ENCODE measurements at places on chromosomes 13 and 19. TPM values are rescaled to one million over a fixed set of nuclear protein-coding genes. Genes with fewer than 3 reads are reported as not detected.

- no peak for DNase-seq
- H3K27me3 ChIP-seq: no peaks in the 10 kb centered on the region
- no peak overlapping the region for H3K4me3 ChIP-seq
- no peaks in the 10 kb centered on the region for H3K4me1 ChIP-seq
- H3K36me3 ChIP-seq: no peaks in the 10 kb centered on the region
Measured at GRCh38 chr13:35600137-35600536, 123.6 kb upstream of the MAB21L1 start.

GRCh38 chr13:99686944-99687411 lies 185.7 kb downstream of the TM9SF2 start:
- no peak overlapping the region for H3K27ac ChIP-seq
- no peaks in the 10 kb centered on the region for H3K36me3 ChIP-seq
- H3K4me3 ChIP-seq: no peak overlapping the region

- DNase-seq: peak; percentile 81
- H3K36me3 ChIP-seq: peaks cover 40% of the 10 kb centered on the region
- H3K27me3 ChIP-seq: no peaks in the 10 kb centered on the region
- peaks cover 67% of the 10 kb centered on the region for H3K4me1 ChIP-seq
- no peak overlapping the region for H3K4me3 ChIP-seq
Measured at GRCh38 chr19:49553451-49554271, 25.9 kb downstream of the RCN3 start.

- no peak overlapping the region for H3K27ac ChIP-seq
- DNase-seq: peak; percentile 4
- no peaks in the 10 kb centered on the region for H3K36me3 ChIP-seq
- no peaks in the 10 kb centered on the region for H3K27me3 ChIP-seq
Measured at GRCh38 chr13:99393791-99394735, 86.9 kb upstream of the GPR183 start.

GRCh38 chr13:36907821-36908220 lies 12.2 kb downstream of the SMAD9 start:
- H3K36me3 ChIP-seq: no peaks in the 10 kb centered on the region
- no peaks in the 10 kb centered on the region for H3K4me1 ChIP-seq
- no peak for DNase-seq
- H3K27me3 ChIP-seq: peaks cover 17% of the 10 kb centered on the region
- H3K4me3 ChIP-seq: no peak overlapping the region

- peaks cover 9% of the 10 kb centered on the region for H3K36me3 ChIP-seq
- no peak for DNase-seq
- H3K27ac ChIP-seq: no peak overlapping the region
- H3K27me3 ChIP-seq: no peaks in the 10 kb centered on the region
Measured at GRCh38 chr19:38304352-38304865, 358 bp downstream of the C19orf33 start.

- H3K36me3 ChIP-seq: no peaks in the 10 kb centered on the region
- H3K27me3 ChIP-seq: no peaks in the 10 kb centered on the region
- no peaks in the 10 kb centered on the region for H3K4me1 ChIP-seq
- H3K27ac ChIP-seq: no peak overlapping the region
- DNase-seq: no peak
Measured at GRCh38 chr19:21691661-21692060, 75.7 kb downstream of the ZNF100 start.

- H3K4me3 ChIP-seq: no peak overlapping the region
- peaks cover 16% of the 10 kb centered on the region for H3K4me1 ChIP-seq
- DNase-seq: peak; percentile 45
- H3K27ac ChIP-seq: no peak overlapping the region
- H3K27me3 ChIP-seq: peaks cover 13% of the 10 kb centered on the region
Measured at GRCh38 chr19:14786421-14786851, 8.1 kb upstream of the ADGRE2 start.

DNA sequence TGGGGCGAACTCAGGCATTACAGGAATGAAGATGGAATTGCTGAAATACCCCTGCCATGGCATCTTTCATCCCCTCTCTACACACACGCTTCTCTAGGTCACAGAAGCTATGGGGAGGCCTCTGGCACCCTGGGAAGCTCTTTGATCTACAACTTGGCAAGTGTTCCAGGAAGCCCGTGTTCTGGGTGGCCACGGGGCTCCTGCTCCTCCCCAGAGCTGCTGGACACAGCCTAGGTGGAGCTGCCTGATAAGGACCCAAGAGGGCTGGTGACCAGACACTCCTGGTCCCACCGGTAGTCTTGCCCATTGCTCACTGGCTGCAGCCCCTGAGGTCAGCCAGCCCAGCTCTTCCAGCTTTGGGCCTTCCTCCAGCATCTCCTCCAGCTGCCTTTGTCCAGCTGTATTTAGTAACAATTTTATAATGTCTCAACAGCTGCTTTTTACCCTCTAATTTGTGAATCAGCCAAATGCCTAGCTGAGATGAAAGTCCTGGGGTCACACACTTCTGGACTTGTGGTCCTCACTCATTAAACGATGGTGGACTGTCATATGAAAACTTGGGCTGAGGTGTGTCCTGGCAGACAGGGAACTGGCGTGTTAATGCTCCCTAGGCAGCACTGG lies 72.8 kb upstream of the SPATA13 start:
- no peak overlapping the region for H3K27ac ChIP-seq
- no peaks in the 10 kb centered on the region for H3K36me3 ChIP-seq
- no peak for DNase-seq
- no peak overlapping the region for H3K4me3 ChIP-seq
- no peaks in the 10 kb centered on the region for H3K27me3 ChIP-seq
- H3K4me1 ChIP-seq: peaks cover 5% of the 10 kb centered on the region

GRCh38 chr13:37811441-37811840 lies 58.1 kb downstream of the TRPC4 start:
- H3K27me3 ChIP-seq: no peaks in the 10 kb centered on the region
- no peak overlapping the region for H3K27ac ChIP-seq
- no peak overlapping the region for H3K4me3 ChIP-seq
- DNase-seq: no peak

- no peak for DNase-seq
- peaks cover 1% of the 10 kb centered on the region for H3K27me3 ChIP-seq
- no peaks in the 10 kb centered on the region for H3K4me1 ChIP-seq
- no peaks in the 10 kb centered on the region for H3K36me3 ChIP-seq
- H3K27ac ChIP-seq: no peak overlapping the region
- no peak overlapping the region for H3K4me3 ChIP-seq
Measured at GRCh38 chr13:45715351-45715750, 13.2 kb downstream of the CBY2 start.

DNA sequence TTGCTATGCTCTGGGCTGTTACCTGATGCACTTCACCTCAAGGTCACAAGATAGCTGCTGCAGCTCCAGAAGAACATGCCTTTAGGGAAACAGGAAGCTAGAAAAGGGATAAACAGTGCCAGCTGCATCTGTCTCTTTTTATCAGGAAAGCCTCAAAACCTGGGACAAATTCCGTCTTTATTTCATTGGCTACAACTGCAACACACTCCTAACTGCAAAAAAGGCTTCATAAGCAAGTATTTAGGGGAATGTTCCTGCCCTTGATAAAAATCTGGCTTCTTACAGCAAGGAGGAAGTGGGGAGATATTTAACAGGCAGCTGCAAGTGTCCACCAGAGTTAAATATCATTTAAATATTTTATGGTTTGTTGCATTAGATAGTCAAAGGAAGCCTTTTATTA lies 34.2 kb upstream of the SERTM1 start:
- no peaks in the 10 kb centered on the region for H3K36me3 ChIP-seq
- no peaks in the 10 kb centered on the region for H3K4me1 ChIP-seq
- DNase-seq: no peak
- no peak overlapping the region for H3K4me3 ChIP-seq
- H3K27me3 ChIP-seq: no peaks in the 10 kb centered on the region
- no peak overlapping the region for H3K27ac ChIP-seq

DNA sequence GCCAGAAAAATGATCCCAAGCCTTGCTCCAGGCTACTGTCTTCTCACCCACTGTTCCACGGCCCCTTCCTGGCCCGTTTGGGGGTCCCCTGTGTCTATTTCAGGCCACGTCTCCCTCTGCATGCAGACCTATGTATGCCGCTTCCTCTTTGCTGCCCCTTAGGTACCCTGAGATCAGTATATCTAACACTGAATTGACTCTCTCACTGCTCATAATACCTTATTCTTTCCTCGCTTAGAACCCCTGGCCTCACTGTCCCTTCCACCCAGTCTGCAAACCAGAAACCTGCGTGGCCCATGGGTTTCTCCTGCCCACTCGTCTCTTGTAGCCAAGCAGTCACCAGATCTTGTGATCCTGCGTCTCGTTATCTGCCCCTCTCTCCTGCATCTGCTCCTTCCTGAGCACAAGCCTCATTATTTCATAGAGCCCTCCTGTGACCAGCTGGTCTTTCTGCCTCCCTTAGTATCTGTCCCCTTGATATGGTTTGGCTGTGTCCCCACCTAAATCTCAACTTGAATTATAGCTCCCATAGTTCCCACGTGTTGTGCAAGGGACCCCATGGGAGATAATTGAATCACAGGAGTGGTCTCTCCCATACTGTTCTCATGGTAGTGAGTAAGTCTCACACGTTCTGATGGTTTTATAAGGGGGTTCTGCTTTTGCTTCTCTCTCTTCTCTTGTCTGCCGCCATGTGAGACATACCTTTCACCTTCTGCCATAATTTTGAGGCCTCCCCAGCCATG lies 109.0 kb upstream of the RNF113B start:
- H3K27me3 ChIP-seq: no peaks in the 10 kb centered on the region
- H3K27ac ChIP-seq: no peak overlapping the region
- no peaks in the 10 kb centered on the region for H3K4me1 ChIP-seq
- no peaks in the 10 kb centered on the region for H3K36me3 ChIP-seq

DNA sequence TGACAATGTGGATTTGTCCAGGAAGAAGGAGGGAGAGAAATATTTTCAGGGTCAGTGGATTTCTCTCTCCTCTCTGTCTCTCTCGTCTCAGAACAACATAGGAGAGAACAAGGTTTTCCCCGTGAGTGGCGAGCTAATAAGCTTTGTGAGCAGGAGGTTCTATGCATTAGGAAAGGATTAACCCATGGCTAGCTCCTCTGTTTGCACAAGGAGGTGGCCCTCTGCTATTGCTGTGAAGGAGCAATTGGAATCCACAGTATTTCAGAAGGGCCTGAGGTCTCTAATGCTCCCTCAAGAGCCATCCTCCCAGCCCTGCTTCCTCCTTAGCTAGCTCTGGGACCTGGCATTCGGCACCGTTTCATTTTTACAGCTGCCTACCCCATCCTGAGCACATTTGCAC lies 288.9 kb upstream of the MAB21L1 start:
- no peak overlapping the region for H3K27ac ChIP-seq
- DNase-seq: no peak
- H3K36me3 ChIP-seq: no peaks in the 10 kb centered on the region
- H3K27me3 ChIP-seq: peaks cover 2% of the 10 kb centered on the region
- no peaks in the 10 kb centered on the region for H3K4me1 ChIP-seq

- peaks cover 22% of the 10 kb centered on the region for H3K36me3 ChIP-seq
- no peak overlapping the region for H3K4me3 ChIP-seq
- H3K4me1 ChIP-seq: peaks cover 31% of the 10 kb centered on the region
- H3K27ac ChIP-seq: peak overlapping the region; percentile 79
Measured at GRCh38 chr13:46751811-46752635, 44.9 kb downstream of the ESD start.

DNA sequence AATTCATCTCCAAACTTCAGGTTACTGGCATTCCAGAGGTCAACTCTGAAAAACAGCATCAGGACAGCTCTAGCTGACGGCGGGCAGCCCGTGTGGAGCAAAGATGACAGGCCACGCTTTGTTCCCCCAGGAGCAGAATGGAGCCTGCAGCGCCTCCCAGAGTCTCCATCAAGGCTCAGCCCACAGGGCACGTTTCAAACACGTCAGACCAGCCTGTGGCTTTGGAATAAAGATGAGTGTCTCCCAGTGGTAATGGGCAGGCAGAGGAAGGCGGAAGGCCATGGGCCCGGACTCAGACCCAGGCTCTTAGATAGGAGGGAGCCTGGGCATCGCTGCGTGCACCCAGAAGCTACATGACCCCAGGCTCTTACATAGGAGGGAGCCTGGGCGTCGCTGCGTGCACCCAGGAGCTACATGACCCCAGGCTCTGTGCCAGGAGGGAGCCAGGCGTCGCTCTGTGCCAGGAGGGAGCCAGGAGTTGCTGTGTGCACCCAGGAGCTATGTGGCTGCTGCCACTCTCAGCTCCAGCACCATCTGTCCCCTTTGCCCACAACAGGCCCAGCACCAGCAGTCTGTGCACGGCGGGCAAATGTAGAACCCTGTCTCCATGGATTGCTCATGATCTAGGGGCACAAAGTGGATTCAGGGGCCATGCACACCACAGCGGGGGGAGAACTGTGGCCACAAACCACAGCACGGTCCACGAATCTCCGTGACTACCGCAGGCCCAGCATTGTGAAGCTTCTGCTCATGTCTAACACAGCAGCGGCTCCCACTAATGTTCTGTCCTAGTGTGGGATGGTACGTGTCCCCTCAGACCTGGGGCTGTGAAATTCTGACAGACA lies 47.8 kb upstream of the C13orf46 start:
- H3K27me3 ChIP-seq: no peaks in the 10 kb centered on the region
- H3K36me3 ChIP-seq: peaks cover 14% of the 10 kb centered on the region
- H3K4me1 ChIP-seq: peaks cover 2% of the 10 kb centered on the region
- no peak overlapping the region for H3K4me3 ChIP-seq
- peak overlapping the region; percentile 5 for H3K27ac ChIP-seq

DNA sequence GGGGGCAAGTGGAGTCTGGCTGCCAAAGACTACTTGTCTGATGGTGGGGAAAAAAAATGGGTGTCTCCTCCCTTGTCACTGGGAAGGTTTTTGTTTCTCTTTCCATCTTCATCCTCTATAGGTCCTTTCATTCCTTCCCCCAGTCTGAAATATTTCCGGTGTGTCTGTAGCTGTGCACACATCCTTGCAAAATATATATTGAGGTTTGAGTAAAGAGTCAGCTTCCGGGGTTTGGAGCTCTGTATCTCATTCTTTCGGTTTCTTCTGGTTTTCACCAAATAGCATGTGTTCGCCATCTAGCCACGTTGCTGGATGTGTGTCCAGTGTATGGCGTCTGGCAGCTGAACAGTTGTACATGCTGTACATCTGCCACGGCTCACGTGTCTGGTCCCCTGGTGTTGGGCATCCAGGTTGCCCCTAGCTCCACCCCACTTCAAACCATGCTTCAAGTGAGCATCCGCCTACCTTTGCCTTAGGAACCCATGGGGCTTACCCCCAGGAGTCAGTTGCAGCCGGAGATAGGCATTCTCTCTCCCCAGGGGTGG lies 142.2 kb downstream of the SIPA1L3 start:
- peaks cover 49% of the 10 kb centered on the region for H3K4me1 ChIP-seq
- peak; percentile 74 for DNase-seq
- H3K36me3 ChIP-seq: no peaks in the 10 kb centered on the region
- no peaks in the 10 kb centered on the region for H3K27me3 ChIP-seq
- H3K4me3 ChIP-seq: peak overlapping the region; percentile 72
- peak overlapping the region; percentile 97 for H3K27ac ChIP-seq

DNA sequence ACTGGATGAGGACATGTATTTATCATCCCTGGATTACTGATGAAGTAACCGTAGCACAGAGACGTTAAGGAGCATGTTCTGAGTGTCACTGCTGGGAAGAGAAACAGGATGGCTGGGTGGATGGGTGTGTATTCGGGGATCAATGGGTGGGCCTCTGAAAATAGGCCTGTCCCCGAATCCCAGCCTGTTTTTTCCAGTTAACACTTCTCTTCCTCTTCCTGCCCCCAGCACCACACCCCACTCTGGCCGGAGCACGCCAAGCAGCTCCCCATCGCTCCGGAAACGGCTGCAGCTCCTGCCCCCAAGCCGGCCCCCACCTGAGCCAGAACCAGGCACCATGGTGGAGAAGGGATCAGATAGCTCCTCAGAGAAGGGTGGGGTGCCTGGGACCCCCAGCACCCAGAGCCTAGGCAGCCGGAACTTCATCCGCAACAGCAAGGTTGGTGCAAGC lies 8.8 kb downstream of the GRAMD1A start:
- peaks cover 62% of the 10 kb centered on the region for H3K4me1 ChIP-seq
- peaks cover 59% of the 10 kb centered on the region for H3K36me3 ChIP-seq
- no peak overlapping the region for H3K27ac ChIP-seq
- no peaks in the 10 kb centered on the region for H3K27me3 ChIP-seq

Gene ETHE1
- 57.1 TPM for total RNA-seq

Gene LILRA1
- not detected for total RNA-seq

Gene REEP6
- total RNA-seq: 2.0 TPM

Gene CEACAM7
- total RNA-seq: not detected

Gene CEACAM4
- not detected for total RNA-seq

Gene CEACAM16
- total RNA-seq: not detected

Gene NOVA2
- total RNA-seq: not detected
